ENCODE measurements at places on chromosomes 2 and 18. TPM values are rescaled to one million over a fixed set of nuclear protein-coding genes. Genes with fewer than 3 reads are reported as not detected.

CHRNG gene
- polyA plus RNA-seq = not detected

PCARE gene
- not detected for polyA plus RNA-seq

EVX2 gene
- polyA plus RNA-seq = not detected

PLB1 gene
- 1.2 TPM for polyA plus RNA-seq

SNORC gene
- polyA plus RNA-seq = 8.4 TPM

BOLL gene
- not detected for polyA plus RNA-seq

DCDC2C gene
- not detected for polyA plus RNA-seq

ANKRD29 gene
- polyA plus RNA-seq = 17.4 TPM

GCG gene
- not detected for polyA plus RNA-seq

FIGN gene
- 1.9 TPM for polyA plus RNA-seq

IAH1 gene
- polyA plus RNA-seq = 78.4 TPM

COLEC12 gene
- not detected for polyA plus RNA-seq

CDCA7 gene
- 40.3 TPM for polyA plus RNA-seq

MMADHC gene
- 107 TPM for polyA plus RNA-seq

G6PC2 gene
- polyA plus RNA-seq = not detected

RAB27B gene
- 11.7 TPM for polyA plus RNA-seq

PIEZO2 gene
- polyA plus RNA-seq = 1.6 TPM

TSPYL6 gene
- polyA plus RNA-seq = not detected

Data from A549 (cell line).